ENCODE measurements at places on chromosomes 4 and X.

GRCh38 chr4:43782391-43782790 is 666.2 kb downstream of the KCTD8 start:
- ATAC-seq: no peak

GRCh38 chr4:38654273-38654672 is 9.7 kb upstream of the KLF3 start:
- peak; percentile 64 for ATAC-seq

DNA sequence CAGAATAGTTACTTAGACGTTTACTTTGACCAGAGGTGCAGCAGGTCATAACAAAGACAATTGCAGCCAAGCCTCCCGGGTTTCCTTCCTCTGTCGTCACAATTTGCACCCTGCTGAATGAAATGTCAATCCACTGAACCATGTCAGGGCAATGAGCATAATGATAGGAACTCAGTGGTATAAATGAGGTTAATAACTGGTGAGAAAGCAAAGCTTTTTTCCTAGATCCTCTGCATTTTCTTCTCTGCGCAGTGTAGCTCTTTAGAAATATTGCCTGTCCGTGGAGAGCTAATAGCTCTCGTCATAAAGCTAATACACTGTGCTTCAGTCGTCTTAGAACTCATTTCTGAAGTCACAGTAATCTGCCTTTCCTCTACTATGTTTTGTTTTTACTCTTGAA is 1960.1 kb upstream of the ADGRL3 start:
- ATAC-seq: no peak

GRCh38 chrX:118495958-118496762 is 545 bp downstream of the DOCK11 start:
- ATAC-seq: peak; percentile 84

- no peak for ATAC-seq
Measured at GRCh38 chr4:139530833-139531427, 25.1 kb downstream of the SETD7 start.

- ATAC-seq: no peak
Measured at GRCh38 chrX:102860235-102860634, 76.8 kb upstream of the RAB40AL start.

DNA sequence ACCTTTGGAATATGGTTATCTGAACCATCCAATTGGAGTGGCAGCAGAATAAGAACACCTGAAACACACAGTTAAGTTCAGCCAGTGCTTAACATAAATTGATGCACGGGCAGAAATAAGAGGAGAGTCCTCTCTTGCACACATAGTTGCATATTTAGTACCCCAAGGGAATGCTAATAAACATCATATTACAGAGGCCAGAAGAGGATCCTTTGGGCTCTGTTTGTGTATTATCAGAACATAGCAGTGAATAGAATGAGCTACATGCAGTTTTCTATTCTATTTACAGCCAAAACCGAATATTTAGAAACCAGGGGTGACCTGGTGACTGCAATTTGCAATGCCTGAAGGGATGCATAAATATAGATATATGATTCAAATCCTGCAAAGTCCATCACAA is 300.8 kb upstream of the GALNT7 start:
- ATAC-seq: no peak
